CD4-positive, alpha-beta T cell treated with Interleukin-1 beta for 1 hour (primary cell): ENCODE measurements at places on chromosomes 6 and 20.

GRCh38 chr20:12891643-12892042 lies 117.1 kb upstream of the SPTLC3 start:
- DNase-seq, result no peak

DNA sequence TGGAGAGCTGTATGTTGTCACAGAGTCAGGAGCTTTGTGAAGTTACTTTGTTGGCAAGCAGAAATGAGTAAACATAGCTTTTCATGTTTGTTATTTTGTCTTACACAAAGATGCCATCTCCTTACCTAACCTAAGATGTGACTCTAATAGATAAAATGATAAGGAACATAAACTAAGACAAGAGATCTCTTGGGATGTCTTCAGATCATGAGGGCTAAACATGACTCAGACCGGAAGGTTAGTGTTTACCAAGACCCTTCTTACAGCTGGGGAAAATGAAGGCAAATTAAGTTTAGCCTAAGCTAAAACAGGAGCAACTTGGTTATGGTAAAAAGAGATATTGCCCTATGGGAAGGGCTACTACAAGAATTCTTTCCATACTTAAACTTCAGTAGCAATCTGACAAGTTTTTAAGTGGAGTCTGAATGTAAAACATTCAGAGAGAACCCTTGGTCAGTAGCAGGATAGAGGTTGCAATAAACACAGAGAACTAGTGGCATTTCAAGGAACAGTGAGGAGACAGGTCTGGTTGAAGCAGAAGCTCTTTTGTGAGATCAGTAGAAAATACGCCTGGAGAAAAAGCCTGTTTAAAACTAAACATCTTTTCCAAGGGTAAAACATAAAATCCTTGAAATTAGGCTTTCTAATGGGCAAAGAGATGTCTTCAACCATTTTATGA lies 29.9 kb downstream of the SGK1 start:
- DNase-seq, result no peak

DNA sequence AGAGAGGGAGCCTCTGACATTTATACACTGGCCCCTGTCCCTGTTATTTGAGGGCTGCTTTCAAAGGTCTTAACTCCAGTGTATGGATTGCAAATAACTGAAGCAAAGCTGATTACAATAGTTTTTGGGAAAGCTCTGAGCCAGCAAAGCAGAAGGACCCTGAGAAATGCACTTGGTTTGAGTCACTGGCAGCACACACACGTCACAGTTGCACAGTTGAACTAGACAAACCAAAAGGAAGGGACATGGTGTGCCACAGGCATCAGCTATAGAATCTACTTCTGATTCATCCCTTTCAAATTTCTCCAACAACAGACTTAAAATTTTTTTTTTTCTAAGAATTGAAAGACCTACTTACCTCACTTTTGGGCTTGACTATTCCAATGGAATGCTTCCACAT lies 56.4 kb downstream of the SNRNP48 start:
- DNase-seq, result no peak

DNA sequence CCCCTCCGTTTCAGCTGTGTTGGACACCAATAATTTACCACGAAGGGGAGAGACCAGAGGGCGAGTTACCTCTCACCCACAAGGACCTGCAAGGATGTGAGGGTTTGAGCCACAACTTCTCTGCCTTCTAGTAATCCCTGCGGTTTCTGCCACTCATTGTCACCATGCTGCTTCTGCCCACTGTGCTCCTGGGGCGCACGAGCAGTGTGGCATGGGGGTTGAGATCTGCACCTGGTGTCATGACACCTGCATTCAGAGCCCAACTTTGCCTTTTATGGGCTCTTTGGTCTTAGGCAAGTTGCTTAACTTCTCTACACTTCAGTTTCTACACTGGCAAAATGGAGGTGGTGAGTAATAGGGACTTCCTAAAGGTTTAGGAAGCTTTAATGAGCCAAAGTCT lies 84.9 kb downstream of the SOBP start:
- DNase-seq, result no peak

DNA sequence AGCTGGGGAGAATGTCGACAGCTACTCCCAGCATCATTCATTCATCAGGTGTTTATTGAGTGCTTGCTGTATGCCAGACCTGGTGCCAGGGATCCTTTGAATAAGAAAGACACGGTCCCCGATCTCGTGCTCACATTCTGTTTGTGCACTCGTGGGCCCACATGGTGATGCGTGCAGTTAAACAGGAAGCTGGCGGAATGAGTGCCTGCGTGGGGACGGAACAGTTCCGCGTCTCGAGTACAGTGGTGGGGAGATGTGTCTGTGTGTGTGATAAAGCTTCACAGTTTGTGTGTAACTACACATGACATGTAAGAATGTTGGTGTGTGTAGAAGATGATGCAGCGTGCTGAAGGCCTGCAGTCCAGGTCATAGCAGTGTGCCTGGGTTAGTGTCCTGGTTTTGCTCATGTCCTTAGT lies 6.5 kb downstream of the RBM38 start:
- peak; percentile 59 for DNase-seq

DNA sequence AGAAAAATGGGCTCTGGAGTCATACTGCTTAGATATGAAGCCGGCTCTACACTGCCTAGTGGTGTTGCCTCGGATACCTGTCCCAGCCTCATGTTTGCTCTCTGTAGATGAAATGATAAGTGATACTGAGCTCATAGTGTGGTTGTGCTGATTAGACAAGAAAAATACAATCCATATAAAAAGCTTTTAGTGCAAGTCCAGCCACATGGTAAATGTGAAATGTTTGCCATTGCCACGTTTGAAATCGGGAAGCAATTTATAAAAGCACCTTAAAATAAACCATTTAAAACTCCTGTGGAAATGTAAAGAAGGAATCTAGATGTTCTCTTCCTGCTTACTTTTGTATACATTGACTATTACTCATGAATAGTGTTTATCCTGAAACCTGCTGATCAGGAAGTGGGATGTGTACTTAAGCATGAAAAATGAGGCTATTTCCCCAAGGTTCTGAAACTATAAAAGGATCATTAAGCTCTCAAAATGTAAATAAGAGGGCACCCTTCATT lies 13.1 kb upstream of the PBOV1 start:
- no peak for DNase-seq

GRCh38 chr6:33960345-33961313 lies 156.8 kb upstream of the MLN start:
- no peak for DNase-seq

DNA sequence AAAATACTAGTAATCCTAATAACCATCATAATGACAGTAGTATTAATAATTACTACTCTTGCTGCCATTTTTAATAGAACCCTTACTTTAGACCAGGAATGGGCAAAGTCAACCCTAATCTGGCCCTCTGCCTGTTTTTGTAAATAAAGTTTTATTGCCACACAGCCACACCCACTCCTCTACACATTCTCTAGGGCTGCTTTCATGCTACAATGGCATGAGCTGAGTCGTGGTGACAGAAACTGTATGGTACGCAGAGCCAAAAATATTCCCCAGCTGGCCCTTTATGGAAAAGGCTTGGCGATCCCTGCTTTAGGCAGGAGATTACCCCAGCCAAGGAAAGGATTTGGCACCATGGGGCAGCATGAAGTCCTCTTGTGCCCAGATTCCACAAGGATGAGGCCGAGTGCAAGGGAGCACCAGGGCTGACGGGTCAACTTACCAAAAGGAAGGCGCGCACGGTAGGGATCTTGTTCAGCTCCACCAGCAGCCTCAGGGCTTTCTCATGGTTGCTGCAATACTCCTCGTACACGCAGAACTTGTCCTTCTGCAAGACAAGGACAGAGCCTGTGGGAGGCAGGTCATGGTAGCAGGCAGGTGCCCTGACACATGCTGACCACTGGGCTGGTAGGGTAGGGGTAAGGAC lies 93.6 kb downstream of the PREX1 start:
- no peak for DNase-seq

DNA sequence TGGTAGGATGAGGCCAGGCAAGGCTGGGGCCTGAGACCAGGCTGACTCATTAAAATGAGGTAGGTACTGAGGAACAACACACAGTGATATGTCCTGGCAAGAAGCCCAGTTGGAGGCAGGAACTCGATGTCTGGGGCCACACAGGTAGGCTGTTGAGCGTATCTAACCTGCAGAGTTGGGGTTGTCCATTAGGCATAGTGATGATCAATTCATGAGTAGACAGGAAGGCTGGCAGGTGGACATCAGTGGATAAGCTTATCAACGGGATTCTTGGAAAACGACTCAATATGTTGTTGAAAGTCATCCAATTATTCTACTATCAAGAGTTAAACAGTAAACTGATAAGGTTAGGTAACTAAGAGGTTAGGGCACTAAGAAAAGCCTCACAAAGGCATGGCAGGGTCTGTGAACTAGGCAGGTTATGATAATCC lies 193.2 kb upstream of the COL21A1 start:
- no peak for DNase-seq

DNA sequence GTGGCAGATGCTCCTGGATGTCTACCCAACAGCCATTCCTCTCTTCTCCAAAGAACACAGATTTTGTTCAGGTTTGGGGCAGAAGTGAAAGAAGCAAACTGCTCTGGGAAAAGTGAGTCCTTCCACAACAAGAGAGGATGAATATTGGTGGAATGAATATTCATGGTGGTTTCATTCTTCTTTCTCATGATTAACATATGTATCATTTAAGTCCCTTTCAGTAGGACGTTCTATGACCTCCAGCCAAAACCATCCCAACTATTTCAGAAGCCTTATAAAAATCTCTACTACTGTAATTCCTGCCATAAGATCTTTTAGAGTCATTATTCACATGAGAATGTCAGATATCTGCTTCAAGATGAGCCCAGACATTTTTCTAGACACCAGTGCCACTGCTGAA lies 44.4 kb downstream of the MDN1 start:
- DNase-seq, result no peak

DNA sequence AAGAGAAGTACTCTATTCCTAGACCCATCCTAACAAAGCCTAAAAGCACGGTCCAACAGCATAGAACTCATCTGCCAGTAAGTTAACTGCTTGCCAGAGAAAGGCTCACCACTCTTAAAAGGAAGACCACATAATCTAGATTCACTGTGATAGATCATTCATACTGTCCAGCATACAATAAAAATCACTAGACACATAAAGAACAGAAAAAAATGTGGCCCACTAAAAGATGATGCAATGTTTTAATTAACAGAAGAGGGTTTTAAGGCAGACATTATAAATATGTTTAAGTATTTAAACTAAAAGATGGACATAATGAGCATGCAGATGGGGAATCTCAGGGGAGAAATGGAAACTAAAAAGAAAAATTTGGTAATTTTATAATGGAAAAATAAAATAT lies 157.5 kb upstream of the CDH4 start:
- no peak for DNase-seq

DNA sequence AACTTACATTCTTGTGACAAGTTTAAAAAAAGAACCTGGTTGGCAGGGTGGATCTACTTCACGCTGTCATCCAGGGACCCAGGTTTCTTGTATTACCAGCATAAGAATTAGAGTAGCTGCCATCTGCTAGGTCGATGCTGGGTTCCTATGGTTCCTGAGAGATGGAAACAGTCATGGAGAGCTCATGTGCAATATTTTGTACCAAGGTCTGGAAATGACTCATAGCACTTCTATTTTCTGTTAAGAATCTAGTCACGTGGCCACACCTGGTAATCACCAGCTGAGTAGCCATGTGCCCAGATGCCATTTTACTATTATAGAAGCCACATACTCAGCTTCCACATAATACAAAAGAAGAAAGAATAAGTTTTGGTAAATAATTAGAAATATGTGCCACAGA lies 171.3 kb downstream of the CD83 start:
- DNase-seq, result no peak
